ENCODE measurements at places on chromosomes 1 and 21. TPM values are rescaled to one million over a fixed set of nuclear protein-coding genes. Genes with fewer than 3 reads are reported as not detected.
A peak's percentile ranks its signal among the peaks of the same experiment; 100 is the strongest.

Gene ETV3L
- total RNA-seq = not detected

GRCh38 chr1:112579801-112580510, 39.0 kb downstream of the ST7L start:
- H3K27me3 ChIP-seq = no peaks in the 10 kb centered on the region
- no peak overlapping the region for H3K27ac ChIP-seq
- peaks cover 20% of the 10 kb centered on the region for H3K36me3 ChIP-seq
- H3K4me3 ChIP-seq = no peak overlapping the region
- H3K4me1 ChIP-seq = peaks cover 14% of the 10 kb centered on the region

Gene SEMA4A
- total RNA-seq = 1.5 TPM

DNA sequence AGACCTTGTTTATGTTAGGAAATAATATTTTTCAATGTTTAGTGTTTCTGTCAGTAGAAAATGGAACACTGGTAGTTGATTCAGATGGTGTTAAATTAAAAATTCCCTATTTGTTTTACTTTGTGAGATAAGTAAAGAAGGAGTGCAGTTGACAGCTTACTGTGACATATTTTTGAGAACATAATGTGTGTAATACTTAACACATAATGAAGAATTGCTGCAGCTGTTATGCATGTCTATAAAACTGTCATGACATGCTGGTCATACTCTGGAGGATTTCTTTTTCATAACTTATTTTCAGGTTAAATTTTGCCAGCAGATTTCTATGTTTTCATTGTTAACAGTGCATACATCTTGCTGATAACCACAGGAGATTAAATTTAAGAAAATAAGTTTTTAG, 296.1 kb downstream of the CTH start:
- DNase-seq = no peak
- no peaks in the 10 kb centered on the region for H3K4me1 ChIP-seq
- no peak overlapping the region for H3K27ac ChIP-seq
- H3K4me3 ChIP-seq = no peak overlapping the region
- no peaks in the 10 kb centered on the region for H3K36me3 ChIP-seq

Gene HUNK
- total RNA-seq = under 0.01 TPM

Gene OVAAL
- total RNA-seq = not detected

GRCh38 chr1:47664356-47664755, 226.5 kb downstream of the FOXD2 start:
- H3K27ac ChIP-seq = no peak overlapping the region
- H3K36me3 ChIP-seq = no peaks in the 10 kb centered on the region
- H3K4me1 ChIP-seq = no peaks in the 10 kb centered on the region
- H3K4me3 ChIP-seq = no peak overlapping the region
- H3K27me3 ChIP-seq = no peaks in the 10 kb centered on the region
- no peak for DNase-seq

Gene PPT1
- 40.9 TPM for total RNA-seq

- H3K27me3 ChIP-seq = no peaks in the 10 kb centered on the region
- H3K36me3 ChIP-seq = peaks cover 27% of the 10 kb centered on the region
- H3K4me1 ChIP-seq = peaks cover 67% of the 10 kb centered on the region
- H3K27ac ChIP-seq = peak overlapping the region; percentile 76
Measured at GRCh38 chr1:85360730-85361493, 84.5 kb upstream of the BCL10 start.

DNA sequence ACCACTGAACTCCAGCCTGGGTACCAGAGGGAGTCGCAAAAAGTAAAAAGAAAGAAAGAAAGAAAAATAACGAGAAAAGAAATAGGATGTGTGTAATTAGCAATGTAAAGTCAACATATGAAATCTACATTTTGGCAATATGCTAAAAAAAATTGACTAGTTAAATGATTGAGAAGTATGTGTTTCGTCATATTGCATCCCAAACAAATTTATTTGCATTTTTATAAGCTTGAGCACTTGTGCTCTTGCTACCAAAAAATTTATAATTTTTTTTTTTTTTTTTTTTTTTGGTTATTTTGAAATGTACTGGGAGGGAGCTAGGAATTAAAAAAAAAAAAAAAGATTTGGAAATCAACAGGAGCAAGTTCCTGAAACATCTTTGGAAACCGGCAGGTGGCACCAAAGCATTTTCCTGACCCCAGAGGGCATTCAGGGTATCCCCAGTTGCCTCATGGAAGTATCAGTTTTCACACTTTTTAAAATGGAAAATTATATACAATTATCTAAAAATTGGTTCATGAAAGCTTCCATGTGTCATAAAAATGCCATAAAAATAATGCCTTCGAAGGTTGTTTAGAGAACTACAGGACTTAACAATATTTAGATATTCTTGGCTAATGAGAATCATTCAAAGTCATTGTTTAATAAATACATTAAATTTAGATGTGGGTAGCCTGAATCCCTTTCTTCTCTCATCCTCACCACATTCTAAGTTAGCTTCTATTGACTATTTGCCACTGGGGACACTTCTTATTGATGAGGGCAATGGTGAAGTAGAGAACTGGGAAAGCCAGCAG, 4.8 kb upstream of the HEATR1 start:
- peaks cover 6% of the 10 kb centered on the region for H3K4me1 ChIP-seq
- DNase-seq = peak; percentile 8
- no peak overlapping the region for H3K4me3 ChIP-seq
- H3K36me3 ChIP-seq = no peaks in the 10 kb centered on the region
- H3K27ac ChIP-seq = no peak overlapping the region

Gene KCNJ9
- not detected for total RNA-seq

DNA sequence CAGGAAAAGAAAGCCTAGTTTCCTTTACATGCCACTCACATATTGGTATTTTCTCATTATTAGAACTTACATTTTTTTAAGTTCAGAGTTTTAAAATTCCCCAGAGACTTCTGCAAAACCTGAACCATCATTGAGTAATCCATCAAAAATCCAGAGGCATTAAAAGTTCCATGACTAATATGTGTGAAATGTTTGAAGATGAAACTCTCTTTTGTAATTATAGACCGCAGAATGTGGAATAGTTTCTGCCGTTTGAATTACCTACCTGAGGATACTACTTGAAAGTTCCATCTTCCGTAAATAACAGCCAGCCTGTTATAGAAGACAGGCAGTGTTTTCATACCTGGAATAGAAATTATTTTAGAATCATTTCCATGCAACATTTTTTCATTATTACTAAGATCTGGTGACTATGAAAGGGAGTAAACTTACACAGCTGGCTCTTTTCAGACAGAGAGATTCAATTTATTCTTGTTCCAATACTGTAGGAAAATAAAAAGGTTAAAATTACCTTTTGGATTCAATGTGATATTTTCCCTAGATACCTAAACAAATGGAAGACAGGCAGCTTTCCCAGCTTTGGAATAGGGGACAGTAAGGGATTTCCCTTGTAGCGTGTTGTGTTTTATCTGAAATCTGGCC, 131.4 kb downstream of the ST6GALNAC5 start:
- no peaks in the 10 kb centered on the region for H3K27me3 ChIP-seq
- peak overlapping the region; percentile 59 for H3K27ac ChIP-seq
- no peak overlapping the region for H3K4me3 ChIP-seq

Data from osteoblast (primary cell).